Inflammatory macrophage (primary cell): ENCODE measurements at places on chromosomes 4 and X.
A peak's percentile ranks its signal among the peaks of the same experiment; 100 is the strongest.

DNA sequence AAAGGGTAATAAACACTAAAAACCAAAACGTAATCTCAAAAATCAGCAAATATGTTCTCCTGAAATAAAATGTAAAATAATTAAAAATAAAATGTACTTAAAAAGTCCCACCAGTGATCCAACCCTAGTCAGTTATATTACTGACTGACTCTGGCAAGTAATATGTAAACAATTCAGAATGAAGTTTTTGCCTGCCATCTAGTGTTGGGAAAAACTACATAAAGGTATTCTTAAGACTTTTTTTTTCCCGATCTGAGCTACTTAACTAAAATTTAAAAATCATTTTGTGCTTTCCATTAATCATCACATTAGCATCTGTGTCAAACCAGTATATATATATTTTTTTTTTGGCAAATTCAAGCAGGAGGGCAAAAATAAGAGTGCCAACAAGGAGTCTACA is 24.0 kb downstream of the RCHY1 start:
- no peak for DNase-seq

DNA sequence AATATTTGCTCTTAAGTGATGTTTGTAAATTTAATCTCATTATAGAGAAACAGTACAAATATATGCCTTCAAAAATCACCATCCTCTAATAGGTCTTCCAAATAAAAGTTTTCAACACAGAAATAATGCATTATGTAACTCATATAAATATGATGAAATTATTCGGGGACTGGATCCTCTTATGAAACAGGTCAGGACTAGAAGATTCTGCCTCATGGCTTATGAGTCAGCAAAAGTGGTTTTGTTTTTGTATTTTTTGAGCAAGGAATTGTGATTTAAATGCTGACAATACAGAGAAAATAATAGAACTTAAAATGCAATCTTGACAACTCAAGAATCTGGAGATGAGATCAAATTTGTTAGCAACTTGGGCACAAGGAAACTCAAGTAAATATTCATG is 179.7 kb upstream of the NDP start:
- DNase-seq = peak; percentile 36

GRCh38 chr4:41294445-41295062 is 37.8 kb downstream of the UCHL1 start:
- DNase-seq = no peak

GRCh38 chr4:141540643-141541042 is 95.7 kb upstream of the IL15 start:
- DNase-seq = no peak

GRCh38 chrX:13669246-13669737 is 16.4 kb downstream of the TCEANC start:
- DNase-seq = peak; percentile 81

GRCh38 chr4:42070463-42070862 is 80.1 kb downstream of the SLC30A9 start:
- DNase-seq = no peak

- no peak for DNase-seq
Observed at GRCh38 chrX:33686105-33686504, 446.0 kb downstream of the FAM47A start.

GRCh38 chr4:8763966-8764901 is 107.4 kb downstream of the HMX1 start:
- DNase-seq = no peak

DNA sequence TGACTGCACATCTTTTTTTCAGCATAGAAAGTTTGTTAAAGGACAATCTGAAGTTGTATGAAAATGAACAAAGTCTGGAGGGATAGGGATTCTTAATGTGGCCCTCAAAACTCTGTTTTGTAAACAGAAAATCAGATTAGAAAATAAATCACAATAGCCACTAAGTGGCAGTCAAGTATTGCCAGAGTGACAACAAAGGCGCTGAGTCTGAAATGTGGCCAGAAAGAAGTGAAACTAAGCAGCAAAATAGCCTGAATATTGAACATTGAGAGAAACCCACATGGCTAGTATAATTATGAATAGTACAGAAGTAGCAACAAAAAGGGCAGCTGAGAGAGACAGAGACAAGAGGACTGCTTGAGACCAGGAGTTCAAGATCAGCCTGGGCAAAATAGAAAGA is 81.1 kb upstream of the CT45A1 start:
- peak; percentile 3 for DNase-seq
